ENCODE measurements at places on chromosomes 2 and 18.

DNA sequence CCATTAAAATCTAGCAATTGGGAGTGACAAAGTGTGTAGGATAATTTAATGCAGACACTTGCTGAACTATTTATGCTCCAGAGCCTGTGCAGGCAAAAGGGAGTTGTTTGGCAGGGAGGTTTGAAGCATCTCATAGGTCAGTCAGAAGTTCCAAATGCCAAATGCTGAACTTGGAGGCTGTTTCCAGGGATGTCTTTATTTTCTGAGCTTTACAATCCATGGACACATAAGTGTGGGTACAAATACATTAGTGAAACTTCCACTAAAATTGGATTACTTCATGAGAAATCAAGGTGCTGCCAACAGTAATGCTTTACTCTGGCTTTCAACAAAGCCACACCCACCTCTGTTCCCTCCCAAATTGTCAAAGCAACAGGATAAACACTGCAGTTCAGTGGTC, 422.1 kb upstream of the SETBP1 start:
- DNase-seq: peak; percentile 6

DNA sequence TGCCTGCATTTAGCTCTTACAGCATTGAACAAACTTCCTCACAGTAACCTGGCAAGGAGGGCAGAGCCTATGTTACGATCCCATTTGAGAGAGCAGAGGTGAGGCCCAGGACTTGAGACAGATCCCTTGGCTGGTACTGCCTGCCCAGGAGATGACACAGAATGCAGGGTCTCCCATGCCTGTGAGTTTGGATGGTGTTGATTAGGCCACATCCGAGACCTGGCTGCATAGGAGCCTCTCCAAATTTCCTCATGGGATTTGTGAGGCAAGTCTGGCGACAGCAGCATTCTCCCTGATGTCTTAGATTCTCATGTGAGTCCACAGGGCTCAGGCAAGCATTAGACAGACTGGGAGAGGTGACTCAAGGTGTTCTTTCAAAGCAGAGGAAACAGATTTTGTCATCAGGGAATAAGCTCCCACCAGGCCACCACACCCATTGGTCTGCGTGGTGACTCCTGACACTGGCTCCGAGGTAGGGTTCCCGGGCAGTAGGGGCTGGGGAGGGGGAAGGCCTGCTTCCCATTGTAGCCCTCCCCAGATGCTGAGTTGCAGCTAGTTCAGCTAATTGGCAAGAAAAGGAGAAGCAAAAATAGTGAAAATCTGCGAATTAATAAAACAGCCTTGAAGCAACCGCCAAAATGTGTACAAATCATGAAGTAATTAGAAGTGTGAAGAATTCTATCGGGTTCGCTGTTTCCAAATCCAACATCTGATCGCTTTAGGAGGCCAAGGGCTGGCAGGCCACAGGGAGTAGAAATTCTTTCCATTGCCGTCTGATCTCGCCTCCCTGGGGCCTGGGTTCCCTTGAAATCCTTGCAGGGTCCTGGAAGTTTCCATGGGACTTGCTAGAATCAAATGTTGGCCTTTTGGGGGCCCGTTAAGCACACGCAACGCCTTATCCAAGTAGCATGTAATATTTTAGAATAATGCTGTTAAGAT, 68.0 kb downstream of the MAPK4 start:
- DNase-seq: no peak

- DNase-seq: no peak
Measured at GRCh38 chr2:16664809-16665747, 556 bp downstream of the CYRIA start.

DNA sequence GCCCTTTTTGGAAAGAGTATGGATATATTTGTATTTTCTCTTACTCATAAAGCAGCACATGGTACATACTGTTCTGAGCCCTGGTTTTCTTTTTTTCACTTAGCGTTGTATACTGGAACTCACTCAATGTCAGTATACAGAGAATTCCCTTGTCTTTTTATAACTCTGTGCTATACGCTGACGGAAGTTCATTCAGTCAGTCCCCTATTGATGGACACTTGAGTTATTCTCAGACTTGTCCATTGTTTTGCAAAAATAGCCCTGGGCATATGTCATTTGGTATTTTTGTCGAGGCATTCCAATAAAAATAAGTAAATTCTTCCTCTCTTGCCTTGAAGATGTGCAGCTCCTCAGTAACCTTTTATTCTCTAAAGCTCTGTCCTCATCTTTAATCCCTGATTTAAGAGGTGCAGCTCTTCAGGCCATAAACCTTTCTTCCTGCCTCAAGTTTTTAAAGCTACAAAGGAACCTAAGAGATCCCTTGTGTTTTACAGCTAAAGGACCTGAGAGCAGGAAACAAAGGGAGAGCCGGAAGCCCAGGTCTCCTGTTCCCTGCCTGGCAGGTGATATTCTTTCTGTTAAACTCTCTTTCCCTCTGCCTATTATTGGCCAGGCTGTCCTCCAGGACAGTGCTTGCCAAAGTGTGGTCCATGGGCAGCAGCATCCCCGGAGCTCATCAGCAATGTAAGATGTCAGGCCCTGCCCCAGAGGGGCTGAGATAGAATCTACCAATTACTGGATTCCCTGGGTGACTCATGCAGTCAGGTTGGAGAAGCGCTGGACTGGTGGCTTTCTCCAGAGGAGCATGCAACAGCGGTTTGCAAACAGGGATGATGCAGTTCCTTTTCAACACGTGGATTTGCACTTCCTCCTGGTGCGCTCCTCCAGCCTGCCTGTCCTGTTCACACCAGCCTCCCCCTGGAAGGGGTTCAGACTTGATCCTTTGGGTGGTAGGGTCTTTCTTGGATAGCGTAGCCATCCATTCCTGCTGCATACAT, 158.0 kb downstream of the NEDD4L start:
- no peak for DNase-seq

DNA sequence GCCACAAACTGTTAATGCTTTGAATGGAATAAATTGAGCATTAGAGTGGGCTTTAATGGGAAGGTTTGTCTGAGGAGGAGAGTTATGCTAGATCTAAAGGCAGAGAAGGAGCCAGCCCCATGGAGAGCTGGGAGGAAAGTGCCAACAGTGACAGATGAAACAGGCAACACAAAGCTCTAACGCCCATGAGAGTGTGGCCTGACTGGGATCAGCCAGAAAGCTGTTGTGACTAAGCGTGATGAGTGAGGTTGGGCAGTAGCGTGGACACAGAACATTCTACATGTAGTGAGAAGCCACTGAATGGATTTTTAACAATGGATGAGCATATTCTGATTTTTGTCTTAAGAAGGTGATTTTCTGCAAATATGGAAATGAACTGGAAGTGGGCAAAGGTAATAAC, 185.3 kb upstream of the SIX2 start:
- no peak for DNase-seq

DNA sequence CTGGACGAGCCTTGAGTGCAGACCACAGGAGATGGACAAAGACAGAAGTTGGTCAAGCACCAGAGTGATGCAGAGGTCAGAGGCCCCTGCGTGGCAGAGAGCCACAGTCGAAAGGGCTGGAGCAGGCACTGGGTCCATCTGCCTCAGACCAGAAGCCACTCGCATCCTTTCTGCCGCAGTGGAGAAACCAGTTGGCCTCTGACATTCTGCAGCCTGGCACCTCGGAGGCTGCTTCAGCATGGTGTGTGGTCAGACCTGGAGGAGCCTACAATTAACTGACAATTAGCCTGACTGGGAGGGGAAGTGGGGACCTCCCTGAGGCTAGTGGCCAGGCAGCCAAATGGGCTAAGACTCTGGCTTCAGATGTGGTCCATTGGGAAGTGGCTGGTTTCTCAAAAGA, 111.1 kb downstream of the SGPP2 start:
- no peak for DNase-seq

GRCh38 chr18:23536204-23536603, 32.9 kb downstream of the RMC1 start:
- DNase-seq: no peak

GRCh38 chr18:22221350-22221749, 52.0 kb downstream of the GATA6 start:
- no peak for DNase-seq

- no peak for DNase-seq
Measured at GRCh38 chr2:120323214-120323613, 22.7 kb upstream of the INHBB start.

DNA sequence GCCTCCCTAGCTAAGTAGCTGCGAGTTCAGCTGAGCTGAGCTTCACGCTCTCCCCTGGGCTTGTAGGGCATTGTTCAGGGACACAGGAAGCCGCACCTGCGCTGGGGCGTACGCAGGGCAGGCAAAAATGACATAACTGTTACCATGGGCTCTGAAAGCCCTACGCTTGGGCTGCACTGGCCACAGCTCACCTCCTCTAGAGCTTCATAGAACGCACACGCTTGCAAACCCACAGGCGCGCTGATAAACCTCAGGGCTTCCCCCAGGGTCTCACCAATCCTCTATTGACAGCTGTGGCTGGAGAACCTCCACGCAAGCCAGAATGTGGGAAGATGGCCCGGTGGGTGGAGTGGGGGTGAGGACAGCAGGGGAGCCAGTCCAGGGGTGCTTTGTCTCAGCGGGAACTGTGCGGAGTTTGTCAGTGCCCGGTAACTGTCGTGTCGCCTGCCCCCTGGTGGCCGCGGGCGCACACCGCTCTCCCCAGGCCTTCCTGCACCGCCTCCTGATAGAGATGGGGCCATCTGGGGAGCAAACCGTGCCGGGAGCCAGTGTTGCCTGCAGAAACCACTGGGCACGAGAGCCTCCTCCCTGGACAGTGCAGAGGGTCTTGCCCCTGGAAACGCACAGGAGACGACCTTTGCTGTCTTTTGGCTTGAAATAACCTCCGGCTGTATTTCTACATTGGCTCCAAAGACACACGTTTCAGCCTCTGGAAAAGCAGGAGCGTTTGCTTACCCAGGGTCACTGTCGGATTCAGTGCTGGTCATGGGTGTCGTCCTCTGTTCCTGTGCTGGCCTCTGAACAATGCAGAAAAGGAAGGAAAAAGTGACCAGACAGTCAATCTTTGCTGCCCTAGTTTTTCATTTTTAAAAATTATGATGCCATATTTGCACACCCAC, 17.0 kb upstream of the CIDEA start:
- no peak for DNase-seq

- DNase-seq: no peak
Measured at GRCh38 chr18:44740000-44740399, 59.3 kb downstream of the SETBP1 start.

GRCh38 chr2:44758591-44758990, 182.9 kb upstream of the SIX3 start:
- DNase-seq: no peak

- DNase-seq: no peak
Measured at GRCh38 chr18:60826346-60826745, 453.8 kb upstream of the MC4R start.

DNA sequence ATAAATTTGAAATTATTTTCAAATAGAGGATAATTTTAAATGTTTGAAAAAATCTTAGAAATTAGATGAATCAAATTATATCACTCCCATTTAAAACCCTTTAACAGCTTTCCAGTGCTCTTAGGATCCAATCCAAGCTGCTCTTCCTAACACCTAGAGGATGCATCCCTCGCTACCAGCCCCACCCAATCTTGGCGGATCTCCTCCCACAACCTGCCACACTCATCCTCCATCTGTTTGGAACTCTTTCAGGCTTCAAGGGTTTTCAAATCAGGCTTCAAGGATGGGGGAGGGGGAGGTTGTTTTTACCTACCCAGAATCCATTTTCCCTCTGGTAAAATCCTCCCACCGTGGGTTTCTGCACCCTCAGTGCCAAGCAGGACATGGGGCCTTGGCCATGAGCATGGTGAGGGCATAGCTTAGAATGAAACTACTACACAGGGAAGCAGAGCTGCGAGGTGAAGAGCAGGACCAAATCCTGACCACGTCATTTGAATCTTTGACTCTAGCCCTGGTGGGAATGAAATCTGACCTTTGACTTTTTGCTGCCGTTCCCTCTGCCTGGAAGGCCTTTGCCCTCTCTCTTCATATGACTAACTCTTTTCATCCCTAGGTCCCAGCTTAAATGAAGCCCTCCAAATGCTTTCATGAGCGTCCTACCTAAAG, 113.0 kb upstream of the MAPRE2 start:
- no peak for DNase-seq

GRCh38 chr2:24354957-24355356, 5.4 kb downstream of the ITSN2 start:
- DNase-seq: no peak

- no peak for DNase-seq
Measured at GRCh38 chr2:21165350-21165749, 41.6 kb downstream of the TDRD15 start.

GRCh38 chr2:174868878-174869277, 104.6 kb upstream of the CHRNA1 start:
- no peak for DNase-seq

- no peak for DNase-seq
Measured at GRCh38 chr2:180450841-180451240, 443.7 kb upstream of the CWC22 start.

DNA sequence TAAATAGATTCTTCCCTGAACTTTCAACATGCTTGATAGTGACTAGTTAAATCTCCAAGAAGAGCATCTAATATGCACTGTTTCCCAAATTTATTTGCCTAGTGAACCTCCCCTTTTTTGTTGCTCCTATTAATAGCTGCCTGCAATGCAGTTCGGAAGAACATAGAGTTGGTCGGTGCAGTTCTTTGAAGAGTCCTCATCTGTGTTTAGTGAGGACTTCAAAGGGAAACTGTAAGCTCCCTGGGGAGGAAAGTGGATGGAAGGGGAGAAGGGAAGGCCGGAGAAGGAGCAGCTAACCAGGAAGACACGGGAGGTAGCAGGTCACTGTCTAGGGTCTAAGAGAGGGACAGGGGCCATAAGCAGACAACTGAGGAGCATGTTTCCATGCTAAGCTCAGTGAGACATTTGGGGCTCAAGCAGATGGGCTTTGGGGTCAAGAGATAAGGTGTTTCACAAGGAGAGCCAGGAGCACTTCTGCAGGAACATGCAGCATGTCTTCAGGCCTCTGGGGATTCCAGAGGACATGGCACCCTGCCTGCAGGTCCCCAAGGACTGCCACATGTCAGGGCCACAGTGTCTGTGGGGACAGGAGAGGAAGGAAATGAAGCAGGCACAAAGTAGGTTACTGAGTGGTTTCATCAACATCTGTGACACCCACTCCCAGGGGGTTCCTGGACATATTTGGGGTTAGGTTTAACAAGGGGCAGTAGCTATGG, 48.7 kb upstream of the ANXA4 start:
- no peak for DNase-seq

DNA sequence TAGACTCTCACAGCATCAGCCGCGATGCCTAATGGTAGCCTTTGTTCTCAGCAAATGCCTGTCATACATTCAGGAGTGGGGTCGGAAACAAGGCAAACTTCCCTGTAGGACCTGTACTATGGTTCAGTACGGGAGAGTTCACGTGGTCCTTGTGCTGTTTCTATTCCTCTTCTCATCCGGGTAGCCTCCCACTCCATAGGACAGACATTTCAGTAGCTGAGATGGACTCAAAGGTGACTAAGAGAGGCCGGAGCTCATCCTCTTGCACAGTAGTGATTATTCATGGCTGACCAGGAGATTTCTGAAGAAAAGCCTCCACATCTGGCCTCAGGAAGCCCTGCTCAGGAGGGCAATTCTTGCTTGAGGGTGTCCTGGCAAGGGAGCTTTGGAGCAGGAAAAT, 117.8 kb upstream of the SPRED2 start:
- DNase-seq: no peak

DNA sequence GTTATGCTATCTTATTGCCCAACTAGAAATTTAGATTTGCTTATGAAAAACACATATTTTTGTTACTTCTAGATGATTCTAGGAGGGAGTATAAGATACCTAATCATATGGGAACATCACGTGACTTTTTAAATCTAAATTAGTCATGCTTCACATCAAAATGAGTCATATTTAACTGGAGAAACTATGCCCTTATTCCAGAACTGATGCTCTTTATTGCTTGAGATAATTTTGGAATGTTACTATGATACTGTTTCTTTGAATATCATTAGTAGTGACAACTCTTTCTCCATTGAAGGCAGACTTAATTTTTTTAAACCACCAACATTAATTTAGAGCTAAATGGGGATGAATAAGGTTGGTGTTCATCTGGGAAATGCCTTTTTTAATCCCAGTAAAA, 19.9 kb upstream of the ELAC1 start:
- DNase-seq: no peak

All from urinary bladder (tissue), 4 donors.